ENCODE measurements at places on chromosomes 2 and 18.

- DNase-seq = no peak
Measured at GRCh38 chr2:29420999-29421782, 306.0 kb downstream of the CLIP4 start.

- no peak for DNase-seq
Measured at GRCh38 chr18:69845593-69846506, 101.8 kb downstream of the CD226 start.

DNA sequence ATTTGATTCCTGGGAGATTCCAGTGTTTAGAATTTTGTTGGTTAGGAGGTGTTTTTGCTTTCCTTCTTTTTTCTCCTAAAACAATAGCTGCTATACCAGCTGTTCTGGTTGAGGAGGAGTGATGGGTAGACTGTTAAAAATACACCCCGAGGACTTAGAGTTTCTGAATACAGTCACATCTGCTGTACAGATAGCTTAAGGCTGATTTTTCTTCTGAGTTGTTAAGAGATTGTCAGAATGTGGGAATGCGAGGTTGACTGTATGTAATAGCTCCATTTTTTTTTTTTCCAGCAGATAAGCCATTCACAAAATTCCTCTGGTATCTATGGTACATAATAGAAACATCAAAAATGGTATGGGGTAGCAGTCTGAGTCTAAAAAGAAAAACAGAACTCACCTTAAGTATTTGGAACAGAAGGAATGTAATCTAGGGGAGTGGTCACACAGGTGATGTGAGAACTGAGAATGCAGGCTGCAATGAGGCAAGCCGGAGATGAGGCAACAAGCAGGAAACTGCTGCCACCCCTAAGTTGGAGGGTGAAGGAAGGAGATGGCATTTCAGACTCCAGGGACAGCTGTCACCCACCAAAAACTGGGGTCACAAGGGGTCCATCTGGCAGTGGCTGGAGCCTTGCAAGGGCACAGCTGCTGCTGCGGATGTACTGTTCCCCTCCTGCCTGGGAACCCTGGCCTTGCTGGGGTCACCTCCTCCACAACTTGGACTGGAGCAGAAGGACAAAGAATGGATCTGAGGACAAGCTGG is 2.4 kb downstream of the DGKD start:
- DNase-seq = no peak

- no peak for DNase-seq
Measured at GRCh38 chr2:156653675-156654074, 217.5 kb downstream of the GPD2 start.

- DNase-seq = peak; percentile 39
Measured at GRCh38 chr2:37376421-37377186, 32.2 kb downstream of the QPCT start.

- DNase-seq = no peak
Measured at GRCh38 chr2:74887445-74887951, 53.6 kb downstream of the HK2 start.

- no peak for DNase-seq
Measured at GRCh38 chr2:48126162-48126561, 219.9 kb upstream of the FBXO11 start.

- no peak for DNase-seq
Measured at GRCh38 chr2:8840475-8841091, 3.2 kb upstream of the KIDINS220 start.

- DNase-seq = no peak
Measured at GRCh38 chr2:176642074-176642473, 372.8 kb downstream of the MTX2 start.

- DNase-seq = peak; percentile 50
Measured at GRCh38 chr2:246489-247144, 17.2 kb downstream of the SH3YL1 start.

DNA sequence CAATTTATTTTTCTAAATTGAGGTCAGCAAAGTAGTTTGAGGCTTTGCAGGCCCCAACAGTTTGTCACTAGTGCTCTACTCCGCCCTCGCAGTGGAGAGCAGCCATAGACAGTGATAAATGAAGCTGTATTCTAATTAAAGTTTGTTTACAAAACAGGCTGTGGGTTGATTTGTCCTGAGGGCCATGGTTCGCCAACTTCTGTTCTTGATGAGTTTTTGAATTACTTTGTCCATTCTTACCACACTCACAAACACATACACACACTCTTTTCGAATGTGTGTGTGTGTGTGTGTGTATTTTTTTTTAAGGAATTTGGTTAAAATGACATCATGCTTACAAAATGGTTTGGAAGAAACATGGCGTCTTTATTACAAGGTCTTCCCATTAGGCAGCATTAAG is 68.6 kb downstream of the MTCL1 start:
- DNase-seq = no peak

DNA sequence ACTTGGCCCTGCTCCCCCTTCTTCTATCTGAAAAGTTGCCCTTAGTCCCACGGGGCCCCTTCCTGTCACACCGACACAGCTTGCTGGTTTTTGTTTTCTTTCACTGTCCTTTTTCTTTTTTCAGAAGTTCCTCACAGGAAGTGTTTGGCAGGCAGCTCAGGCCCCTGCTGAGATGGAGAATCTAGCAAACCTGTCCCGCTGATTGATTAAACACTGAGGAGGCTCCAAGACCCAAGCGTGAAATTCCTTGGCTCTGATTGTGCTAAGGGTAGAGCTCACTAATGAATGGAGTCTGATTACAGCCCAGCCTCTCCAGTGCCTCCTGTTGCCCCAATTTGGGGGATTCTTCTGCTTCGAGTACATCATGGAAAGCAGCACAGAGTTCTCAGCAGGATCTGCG is 365.9 kb upstream of the MEX3C start:
- DNase-seq = no peak

GRCh38 chr18:33184175-33184574 is 256.3 kb downstream of the CCDC178 start:
- DNase-seq = no peak

GRCh38 chr2:164840930-164841718 is 499 bp downstream of the COBLL1 start:
- peak; percentile 48 for DNase-seq

- no peak for DNase-seq
Measured at GRCh38 chr2:46716927-46717326, 198.7 kb downstream of the MCFD2 start.

GRCh38 chr18:47870605-47871004 is 59.9 kb downstream of the SMAD2 start:
- no peak for DNase-seq

DNA sequence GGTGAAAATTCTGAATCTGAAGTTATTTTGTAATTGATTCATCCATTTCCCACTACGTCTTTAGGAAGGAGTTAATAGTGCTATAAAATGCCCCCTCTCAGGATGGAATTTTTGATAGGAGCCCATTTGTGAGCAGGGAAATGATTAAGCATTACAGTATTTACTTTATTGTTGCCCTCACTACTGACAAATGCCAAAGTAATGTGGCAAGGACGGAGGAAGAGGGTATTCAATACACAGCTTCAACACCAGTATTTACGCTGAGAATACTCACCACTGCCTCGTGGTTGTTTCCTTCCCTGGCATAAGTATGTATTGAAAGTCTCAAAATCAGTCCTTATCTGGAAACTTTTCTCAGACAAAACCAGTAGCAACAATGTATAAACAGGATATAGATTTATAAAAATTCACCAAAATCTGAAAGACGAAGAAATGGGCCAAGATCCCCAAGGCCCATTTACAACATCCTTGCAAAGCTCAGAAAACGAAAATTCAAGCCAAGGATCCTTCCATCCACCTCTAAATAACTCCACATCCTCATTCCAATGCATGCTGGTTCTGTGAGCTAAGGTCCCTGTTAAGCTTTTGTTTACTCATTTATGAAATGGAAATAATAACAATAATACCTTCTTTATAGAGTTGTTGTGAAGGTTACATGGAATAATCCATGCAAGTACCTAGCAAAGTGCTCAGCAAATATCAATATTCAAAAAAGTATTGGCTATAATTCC is 29.3 kb downstream of the FEZ2 start:
- no peak for DNase-seq

DNA sequence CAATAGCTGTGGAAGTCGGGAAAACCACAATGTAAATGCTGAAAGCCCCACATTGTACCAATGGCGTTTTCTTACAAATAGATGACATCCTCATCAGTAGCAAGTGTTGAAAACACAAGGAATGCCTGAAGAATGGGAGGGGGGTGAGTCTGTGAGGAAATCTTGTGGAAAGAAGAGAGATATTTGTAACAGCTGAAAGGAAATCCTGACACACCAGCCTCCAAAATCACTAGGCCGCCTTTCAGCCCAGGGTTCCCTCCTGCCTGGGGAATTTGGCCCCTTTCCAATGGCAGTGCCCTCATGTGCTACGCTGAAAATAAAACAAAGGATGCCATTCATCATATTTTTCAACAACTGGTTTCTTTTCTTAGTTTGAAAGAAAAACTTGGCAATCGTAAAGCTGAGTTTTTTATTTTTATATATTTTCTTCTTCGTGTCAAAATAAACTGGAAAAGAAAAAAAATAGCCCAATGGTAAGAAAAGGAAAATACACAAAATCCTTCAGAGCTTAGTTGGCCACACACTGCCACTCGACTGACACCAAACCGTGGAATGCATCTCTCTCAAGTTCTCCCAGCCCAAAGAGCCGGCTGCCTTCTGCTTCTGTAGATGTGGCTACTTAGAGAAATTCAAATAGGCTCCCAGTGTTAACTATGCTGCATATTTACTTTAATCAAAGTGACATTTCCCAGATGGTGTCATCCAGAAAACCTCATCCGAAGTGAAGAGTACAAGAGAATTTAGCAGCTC is 52.0 kb downstream of the FTCDNL1 start:
- DNase-seq = no peak

DNA sequence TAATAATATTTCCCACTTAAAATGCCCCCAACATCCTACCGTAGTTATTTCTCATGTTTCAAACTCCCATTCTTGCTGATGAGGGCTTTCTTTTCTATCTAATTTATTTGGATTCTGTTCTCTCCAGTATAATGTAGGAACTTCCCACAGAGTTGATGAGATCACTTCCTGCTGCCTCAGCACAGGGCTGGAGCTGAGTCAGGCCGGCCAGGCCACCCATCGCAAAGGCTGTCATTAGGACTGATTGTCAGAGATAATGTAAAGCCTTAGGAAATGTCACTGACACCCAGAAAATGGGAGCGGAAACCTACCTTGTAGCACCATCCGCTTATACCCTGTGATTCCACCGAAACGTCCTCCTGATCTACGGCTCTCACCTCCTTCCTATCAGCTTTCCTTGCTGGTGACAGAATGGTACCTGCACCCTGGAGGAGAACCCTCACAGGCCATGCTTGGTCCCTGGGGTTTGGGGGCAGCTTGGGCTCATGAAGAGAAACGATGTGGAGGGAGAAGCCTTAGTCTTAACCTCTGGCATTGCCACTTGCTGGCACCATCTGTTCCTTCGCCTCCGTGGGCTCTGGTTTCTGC is 672.8 kb upstream of the ID2 start:
- no peak for DNase-seq

- DNase-seq = no peak
Measured at GRCh38 chr18:67540559-67540958, 24.0 kb upstream of the DSEL start.

DNA sequence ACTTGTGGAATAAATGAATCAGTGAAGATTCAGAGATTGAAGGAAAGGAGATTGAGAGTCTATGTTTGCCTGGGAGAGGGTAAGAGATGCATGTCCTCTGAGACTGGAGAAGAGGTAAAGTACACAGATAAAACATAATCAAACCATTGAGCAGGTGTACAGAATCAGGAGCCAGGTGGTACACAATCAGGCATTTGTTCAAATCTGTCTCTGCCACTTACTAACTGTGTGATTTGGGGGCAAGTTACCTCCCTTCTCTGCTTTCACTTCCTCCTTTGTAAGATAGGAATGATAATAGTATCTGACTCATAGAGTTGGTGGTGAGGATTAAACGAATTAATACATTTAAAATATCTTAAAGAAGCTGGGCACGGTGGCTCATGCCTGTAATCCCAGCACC is 94.0 kb downstream of the CDK15 start:
- DNase-seq = no peak

DNA sequence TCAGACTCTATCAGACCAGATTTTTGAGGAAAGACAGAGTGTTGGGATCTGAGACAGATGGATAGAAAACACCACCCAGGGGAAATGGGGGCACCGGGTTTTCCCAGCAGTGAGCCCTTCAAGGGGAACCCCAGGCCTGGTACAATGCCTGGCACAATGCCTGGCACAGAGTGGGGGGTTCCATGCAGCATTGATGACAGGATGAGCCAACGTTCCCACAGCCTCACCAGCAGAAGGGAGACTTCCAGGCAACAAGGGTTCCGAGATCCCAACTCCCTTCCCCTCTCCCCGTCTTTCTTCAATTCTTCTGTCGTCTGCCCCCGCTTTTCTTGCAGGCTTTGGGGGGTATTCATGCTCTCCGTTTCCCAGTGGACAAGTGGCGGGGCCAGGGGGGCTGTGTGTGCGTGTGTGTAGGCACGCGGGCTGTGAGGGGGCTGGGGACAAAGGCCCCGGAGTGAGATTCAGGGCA is 132.1 kb upstream of the HAAO start:
- no peak for DNase-seq

DNA sequence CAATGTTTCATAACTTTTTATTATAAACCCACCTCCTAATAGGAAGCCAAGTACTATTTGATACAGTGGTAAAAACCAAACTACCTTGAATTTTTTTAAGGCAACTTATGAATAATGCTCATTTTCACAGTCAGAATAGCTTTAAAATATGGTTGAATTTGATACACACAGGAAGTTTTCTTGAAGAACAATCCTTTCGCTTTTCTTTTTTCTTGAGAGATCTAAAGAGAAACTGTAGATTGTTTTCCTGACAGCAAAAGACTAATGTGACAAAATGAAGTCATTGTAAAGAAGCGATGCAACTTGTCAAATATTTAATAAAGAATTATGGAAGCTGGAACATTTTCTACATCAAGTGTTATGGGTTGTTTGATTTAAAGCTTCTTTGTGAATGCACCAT is 227.7 kb downstream of the ALPK2 start:
- DNase-seq = no peak

GRCh38 chr18:21242141-21242779 is at the start of gene GREB1L:
GREB1L (plus strand) TSS chr18:21242232; CDS start chr18:21383519, 141,287 bp downstream.
- no peak for DNase-seq

DNA sequence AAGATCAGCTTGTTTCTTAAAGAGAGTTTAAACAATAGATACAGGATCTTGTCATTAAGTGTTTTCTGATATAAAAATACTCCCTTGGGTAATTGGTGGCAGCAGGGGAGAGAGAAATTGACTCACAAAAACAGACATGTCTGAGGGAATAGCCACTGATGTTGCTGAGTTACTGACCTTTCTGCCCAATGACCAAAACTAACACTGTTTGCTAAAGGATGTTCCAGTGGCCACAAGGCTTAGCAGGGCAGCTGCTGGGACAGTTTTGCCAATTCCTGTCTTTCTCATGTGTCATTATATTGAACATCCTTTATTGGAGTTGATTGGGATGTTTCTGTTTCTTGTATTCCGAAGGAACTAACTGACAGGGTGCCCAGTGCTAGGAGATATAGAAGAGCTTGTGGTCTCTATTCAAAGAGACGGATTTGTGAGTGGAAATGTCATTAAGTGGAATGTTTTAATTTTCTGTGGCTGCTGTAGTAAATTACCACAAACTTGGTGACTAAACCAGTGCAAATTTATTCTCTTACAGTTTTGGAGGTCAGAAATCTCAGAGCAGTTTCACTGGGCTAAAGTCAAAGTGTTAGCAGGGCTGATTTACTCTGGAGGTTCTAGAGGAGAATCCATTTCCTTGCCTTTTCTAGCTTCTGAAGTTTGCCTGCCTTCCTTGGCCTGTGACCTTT is 124.8 kb upstream of the RMDN2 start:
- no peak for DNase-seq

GRCh38 chr2:19872302-19872701 is 29.5 kb downstream of the TTC32 start:
- DNase-seq = no peak
